ENCODE measurements at places on chromosomes 12 and 14.
A peak's percentile ranks its signal among the peaks of the same experiment; 100 is the strongest.

DNA sequence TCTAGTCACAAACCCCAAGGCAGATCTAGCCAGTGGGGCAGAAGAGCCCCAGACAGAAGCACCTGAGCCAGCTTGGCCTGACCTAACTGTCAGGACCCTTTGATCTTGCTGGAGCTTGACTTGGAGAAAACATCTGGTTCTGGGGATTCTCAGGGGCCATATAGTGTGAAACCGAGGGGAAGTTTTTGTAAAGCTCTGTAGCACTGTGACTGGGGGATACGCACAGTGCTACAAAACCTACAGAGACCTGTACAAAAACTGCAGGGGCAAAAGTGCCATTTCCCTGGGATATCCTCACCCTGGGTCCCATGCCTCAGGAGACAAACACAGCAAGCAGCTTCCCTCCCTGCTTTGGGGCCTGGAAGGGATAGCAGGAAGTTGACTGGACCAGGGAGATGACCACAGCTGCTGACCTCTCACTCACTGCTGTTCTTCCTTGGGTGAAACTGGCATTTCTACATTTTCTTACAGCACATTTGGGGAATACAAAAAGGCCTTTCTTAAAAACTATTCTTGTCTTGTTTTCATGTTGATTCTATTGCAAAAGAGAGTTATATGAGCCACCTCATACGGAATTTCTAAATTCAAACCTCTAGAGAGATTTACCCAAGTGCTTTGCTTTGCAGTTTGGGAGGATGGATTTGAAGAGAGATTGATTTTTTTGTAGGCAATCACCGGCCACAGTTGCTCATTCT is 140.0 kb downstream of the DAD1 start:
- no peak for DNase-seq

- no peak for DNase-seq
Measured at GRCh38 chr12:120457133-120457532, 10.9 kb downstream of the GATC start.

DNA sequence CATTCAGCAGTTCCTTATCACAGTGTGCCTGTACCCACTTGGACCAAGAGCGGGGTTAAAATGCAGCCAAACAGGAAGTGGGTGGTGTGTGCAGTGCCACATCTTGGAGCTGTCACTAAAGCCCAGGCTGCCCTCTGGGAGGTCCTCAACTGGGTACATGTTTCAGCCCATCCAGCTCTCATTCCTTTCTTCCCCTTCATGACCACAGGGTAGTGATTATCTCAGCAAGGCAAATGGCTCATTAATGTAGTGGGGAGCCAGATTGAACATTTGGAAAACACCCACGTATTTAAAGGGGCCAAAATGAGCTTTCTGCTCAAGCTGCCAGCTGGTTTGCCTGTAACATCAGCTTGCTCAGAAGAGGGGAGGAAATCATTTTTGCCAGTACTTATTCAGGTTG is 210.8 kb upstream of the BTG1 start:
- no peak for DNase-seq

GRCh38 chr12:95942101-95942523 is 302 bp downstream of the CCDC38 start:
- no peak for DNase-seq

- no peak for DNase-seq
Measured at GRCh38 chr12:30323008-30323407, 372.7 kb downstream of the IPO8 start.

GRCh38 chr14:100120522-100121269 is 38.7 kb downstream of the DEGS2 start:
- no peak for DNase-seq

GRCh38 chr12:129614221-129614885 is 289.5 kb downstream of the TMEM132D start:
- DNase-seq = no peak

DNA sequence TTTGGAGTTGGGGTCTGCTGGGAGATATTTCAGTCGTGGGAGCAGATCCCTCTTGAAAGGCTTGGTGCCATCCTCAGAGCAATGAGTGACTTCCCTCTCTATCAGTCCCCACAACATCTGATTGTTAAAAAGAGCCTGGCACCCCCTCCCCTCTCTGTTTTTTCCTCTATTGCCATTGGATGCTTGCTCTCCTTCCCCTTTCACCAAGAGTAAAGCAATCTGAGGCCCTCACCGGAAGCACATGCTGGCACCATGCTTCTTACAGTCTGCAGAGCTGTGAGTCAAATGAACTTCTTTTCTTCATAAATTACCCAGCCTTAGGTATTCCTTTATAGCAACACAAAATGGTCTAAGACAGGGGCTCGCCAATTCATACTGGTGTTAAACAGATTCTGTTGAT is 99.1 kb upstream of the CCND2 start:
- no peak for DNase-seq

- DNase-seq = no peak
Measured at GRCh38 chr12:124739953-124740561, 123.6 kb downstream of the SCARB1 start.

DNA sequence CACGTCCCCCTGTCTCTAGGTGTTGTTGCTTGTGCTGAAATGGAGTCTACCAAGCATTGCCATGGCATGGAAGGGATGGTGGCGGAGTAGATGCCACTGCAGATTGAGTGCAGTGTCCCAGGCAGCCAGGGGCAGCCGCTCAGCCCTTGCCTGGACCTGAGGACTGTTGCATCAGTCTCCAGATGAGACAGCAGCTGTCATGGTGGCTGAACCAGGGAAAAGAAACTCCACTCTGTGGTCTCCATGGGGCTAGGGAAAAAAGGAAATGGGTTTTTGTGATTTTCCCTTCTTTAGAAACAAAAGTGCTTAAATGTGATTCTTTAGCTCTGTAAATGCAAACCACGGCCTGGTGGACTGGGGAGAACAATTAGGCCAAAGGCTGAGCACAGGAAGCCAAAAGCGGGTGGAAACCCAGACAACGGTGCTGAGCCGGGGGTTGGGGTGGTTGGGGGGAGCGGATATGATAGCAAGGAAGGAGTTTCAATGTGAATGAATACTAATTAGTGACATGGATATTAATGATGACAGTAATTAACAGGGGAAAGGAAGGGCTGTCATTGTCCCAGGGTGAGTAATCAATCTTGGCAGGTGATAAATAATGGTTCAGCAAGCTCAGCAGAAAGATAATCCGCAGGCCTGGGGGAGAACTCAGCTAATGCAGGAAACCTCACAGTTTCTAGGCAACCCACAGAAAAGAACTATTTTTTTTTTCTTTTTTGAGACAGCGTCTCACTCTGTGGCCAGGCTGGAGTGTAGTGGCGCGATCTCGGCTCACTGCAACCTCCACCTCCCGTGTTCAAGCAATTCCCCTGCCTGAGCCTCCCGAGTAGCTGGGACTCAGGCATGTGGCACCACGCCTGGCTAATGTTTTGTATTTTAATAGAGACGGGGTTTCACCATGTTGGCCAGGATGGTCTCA is 442.6 kb downstream of the DPF3 start:
- DNase-seq = peak; percentile 29

DNA sequence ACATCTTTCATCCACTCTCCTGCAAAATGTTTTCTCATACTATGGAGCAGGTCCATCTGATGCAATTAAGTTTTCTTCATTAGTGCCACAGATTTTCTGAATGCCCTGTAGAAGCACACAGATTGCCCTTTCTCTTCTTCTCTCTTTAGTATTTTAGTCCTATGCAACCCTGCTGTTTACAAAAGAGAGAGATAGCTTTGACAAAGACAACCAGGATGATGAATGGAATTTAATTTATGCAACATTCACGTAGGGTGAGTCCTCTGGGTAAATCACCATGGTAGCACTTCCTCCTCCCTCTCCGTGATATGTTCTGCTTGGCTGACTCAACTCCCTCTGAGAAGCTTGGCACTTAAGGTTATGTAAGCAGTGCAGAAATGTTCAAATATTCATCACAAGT is 400.9 kb upstream of the PDE3A start:
- no peak for DNase-seq

DNA sequence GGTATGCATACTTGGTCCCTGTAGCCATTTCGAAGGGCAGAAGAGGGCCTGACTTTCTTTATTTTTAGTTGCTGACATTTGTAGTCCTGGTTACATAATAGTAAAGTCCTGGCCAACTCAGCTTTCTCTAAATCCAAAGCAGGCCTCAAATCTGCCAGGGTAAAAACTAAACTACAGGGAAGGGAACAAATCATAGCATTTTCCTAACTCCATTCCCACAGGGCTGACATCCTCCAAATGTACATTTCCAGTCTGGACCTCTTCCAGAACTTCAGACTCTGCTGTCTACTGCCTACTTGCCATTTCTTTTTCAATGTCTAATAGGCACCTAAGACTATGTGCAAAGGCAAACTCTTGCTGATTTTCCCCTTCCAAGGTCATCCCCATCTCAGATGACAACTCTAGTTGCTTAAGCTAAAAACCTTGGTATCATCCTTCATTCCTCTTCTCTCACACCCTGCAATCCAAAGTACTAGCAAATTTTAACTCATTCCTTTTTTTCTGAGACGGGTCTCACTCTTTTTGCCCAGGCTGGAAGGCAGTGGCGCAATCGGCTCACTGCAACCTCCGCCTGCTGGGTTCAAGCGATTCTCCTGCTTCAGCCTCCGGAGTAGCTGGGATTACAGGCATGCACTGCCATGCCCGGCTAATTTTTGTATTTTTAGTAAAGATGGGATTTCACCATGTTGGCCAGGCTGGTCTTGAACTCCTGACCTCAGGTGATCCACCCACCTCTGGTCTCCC is 2.0 kb downstream of the DDIT3 start:
- DNase-seq = no peak

DNA sequence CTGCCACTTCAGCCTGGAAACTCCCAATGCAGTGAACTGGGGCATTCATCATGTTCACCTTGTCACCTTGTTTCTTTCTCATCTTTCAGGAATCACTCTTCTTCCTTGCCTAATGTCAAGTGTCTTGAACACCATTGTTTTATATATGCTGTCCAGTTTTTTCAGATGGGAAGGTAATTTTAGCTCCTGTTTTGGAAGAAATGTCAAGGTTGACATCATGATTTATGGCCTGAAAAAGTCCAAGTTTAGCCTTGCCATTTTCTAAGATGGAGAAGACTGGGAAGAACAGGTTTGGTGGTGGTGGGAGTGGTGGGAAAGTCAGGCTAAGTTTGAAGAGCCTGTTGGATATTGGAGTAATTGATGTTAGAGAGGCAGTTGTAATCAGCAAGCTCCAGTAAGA is 54.0 kb downstream of the ADCK1 start:
- DNase-seq = no peak

DNA sequence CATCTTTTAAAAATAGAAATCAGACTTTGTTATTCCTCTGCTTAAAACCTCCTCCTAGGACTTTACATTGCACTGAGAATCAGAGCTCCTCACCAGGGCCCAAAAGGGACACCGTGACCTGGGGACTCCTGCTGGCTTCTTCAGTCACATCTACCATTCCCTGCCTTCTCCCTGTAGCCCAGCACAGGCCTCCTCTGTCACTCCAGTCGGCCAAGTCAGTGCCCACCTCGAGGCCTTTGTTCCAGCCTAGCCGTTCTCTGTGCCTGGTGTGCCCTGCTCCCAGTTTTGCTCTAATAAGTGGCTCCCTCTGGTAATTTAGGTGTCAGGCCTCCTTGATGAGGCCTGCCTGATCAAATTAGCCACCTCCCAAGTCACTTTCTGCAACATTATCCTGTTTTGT is 27.4 kb downstream of the CRADD start:
- DNase-seq = no peak

DNA sequence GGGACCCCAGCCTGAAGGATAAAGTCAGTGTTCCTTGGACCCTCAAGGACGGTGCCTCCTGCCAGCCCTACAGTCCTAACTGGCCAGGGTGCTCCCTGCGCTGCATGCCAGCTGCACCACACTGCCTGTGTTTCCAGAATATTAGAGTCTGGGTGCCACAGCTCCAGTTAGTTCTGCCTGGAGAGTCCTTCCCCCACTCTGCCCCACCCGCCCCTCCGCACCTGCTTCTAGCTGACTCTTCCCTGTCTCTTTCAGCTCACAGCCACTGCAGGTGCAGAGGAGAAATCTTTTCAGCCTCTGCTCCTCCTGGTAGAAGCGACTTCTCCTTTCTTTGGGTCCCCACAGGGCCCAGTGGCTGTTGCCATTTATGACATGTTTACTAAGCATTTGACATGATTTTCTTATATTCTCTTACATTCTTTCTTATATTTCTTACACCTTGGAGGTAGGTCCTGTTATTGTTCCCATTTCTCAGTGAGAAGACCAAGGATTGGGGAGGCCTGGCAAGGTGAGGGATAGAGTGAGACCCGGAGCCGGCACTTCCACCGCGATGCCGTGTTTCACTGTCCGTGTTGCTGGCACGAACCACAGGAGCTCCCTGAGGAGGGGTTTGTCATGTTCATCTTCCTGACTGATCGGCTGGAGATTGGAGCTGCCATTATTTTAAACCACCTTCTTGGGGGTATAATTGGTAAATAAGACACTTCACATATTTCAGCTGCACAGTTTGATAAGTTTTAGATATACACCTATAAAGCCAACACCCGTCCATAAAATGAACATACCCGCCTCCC is 29.4 kb downstream of the SYNE3 start:
- no peak for DNase-seq

DNA sequence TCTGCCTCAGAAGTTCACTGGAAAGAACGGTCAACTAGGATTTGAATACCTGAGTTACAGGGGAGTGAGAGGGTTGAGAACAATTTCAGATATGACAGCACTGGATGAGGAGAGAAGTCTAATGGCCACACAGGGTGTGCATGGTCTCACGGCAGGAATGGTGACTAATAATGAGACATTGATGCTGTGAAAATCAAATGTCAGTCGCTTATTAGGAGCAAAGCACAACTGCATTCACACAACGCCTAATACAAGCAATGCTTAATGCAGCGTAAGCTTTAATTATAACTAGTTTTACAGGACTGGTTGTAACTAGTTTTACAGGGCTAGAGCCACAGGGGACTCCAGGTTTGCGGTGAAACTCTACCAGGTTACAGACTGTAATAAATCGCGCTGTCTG is 23.4 kb upstream of the PRIMA1 start:
- no peak for DNase-seq

DNA sequence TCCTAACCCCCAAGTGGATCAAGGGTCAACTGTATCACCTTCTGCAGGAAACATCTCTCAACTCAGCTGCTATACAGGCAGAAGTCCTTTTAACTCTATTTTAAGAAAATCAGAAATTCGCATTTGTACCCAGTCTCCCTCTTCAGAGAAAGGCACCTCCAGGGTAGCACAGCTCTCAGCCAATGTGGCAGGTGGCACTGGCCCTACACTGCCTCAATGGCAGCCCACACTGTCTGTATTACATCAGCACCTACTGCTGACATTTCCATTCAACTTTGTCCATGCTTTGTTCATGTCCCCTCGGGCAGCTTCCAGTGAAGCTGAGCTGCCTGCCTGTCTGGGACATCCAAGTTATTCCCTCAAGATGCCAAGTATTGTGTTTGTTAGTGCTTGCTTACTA is 8.8 kb downstream of the SPTSSA start:
- DNase-seq = no peak

Data from CD8-positive, alpha-beta memory T cell (primary cell).